ENCODE measurements at places on chromosomes 4 and X. TPM values are rescaled to one million over a fixed set of nuclear protein-coding genes. Genes with fewer than 3 reads are reported as not detected.

DNA sequence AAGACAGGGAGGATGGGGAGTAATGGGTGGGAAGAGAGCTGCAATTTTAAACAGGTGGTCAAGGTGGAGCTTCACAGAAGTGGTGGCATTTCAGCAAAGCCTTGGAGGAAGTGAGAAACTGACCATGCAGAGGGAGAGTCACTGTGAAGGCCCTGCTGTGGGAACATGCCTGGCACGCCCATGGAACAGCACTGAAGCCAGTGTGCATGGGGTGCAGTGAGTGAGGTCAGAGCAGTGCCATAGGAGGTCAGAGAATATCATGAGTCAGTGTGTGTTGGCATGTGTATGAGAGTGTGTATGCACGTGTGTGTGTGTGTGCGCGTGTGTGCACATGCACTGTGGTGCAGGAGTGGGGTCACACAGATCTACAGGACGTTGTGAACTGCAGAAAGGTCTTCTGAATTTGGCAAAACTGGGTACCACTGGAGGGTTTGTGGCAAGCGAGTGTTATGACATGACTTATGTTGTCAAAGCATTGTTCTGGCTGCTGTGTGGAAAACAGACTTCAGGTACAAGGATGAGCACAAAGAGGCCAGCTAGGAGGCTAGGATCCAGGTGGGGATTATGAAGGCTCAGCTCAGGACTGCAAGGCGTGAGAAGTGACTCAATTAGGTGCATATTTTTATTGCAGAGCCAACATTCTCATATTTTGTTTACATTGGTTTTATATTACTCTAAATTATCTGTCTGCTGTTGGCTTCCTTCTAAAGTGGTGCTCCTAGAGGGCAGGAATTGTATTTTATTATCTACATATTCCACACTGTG lies 34.0 kb downstream of the ZNF827 start:
- no peak for DNase-seq
- no peak overlapping the region for H3K4me3 ChIP-seq
- peaks cover 5% of the 10 kb centered on the region for H3K36me3 ChIP-seq
- no peaks in the 10 kb centered on the region for H3K27me3 ChIP-seq
- no peak overlapping the region for H3K27ac ChIP-seq

DNA sequence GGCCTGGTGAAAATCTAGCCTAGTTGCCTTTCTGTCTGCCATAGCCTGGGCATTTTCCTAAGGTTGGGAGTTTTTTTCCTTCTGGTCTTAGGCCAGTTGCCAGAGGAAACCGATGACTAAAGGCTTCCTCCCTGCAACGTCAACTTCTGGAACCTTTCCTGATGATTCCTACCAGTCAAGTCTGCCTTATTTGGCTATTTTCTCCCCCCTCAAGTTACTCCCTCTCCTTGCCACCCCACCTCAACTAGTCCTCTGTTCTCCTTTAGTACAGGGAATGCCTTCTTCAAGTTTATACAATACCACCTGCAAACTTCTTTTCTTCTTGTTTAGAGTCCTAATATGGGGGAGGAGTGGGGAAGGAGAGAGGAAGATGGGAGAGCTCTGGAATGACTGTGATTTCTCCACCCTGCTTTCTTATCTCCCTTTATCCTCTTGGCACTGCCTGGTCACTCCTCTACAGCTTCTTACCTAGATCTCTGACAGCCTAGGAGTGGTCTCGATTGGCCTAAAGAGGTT lies 10.6 kb downstream of the MSN start:
- DNase-seq: peak; percentile 94
- peak overlapping the region; percentile 94 for H3K27ac ChIP-seq
- no peaks in the 10 kb centered on the region for H3K27me3 ChIP-seq
- no peaks in the 10 kb centered on the region for H3K36me3 ChIP-seq
- no peak overlapping the region for H3K4me3 ChIP-seq
- H3K4me1 ChIP-seq: peaks cover 78% of the 10 kb centered on the region

DNA sequence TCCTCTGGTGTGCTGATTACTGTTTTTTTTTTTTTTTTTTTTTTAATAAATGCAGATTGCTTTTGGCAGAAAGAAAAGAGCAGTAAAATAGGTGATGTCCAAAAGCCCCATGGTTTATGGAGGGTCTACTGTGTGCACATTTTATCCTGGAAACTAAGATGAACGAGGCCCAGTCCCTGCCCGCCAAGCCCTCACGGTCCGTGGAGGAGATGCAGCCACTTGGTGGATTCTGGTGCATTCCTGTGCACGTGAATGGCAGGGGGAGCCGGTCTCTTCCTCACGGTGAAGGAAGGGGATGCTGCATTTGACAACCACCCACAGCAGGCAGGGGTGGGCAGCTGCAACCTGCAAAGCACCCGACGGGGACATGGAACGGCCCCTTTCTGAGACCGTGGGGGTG lies 100.2 kb upstream of the AFAP1 start:
- no peak for DNase-seq
- no peak overlapping the region for H3K4me3 ChIP-seq
- peaks cover 11% of the 10 kb centered on the region for H3K27me3 ChIP-seq

The RHOH gene
- polyA plus RNA-seq: not detected

The CLCN5 gene
- polyA plus RNA-seq: 3.1 TPM

All from endothelial cell of umbilical vein (primary cell).